Heart left ventricle (tissue), 16 donors: ENCODE measurements at places on chromosomes 13 and 19. TPM values are rescaled to one million over a fixed set of nuclear protein-coding genes. Genes with fewer than 3 reads are reported as not detected.
A peak's percentile ranks its signal among the peaks of the same experiment; 100 is the strongest.

The MATK gene
- 2.0 TPM for total RNA-seq

The SLC25A42 gene
- total RNA-seq, result 15.7 TPM

- no peak for DNase-seq
Observed at GRCh38 chr13:113518076-113518803, 27.7 kb upstream of the DCUN1D2 start.

The HIPK4 gene
- total RNA-seq, result 0.07 TPM

The KLK12 gene
- total RNA-seq, result not detected

GRCh38 chr19:7979011-7979410 lies 26.4 kb downstream of the ELAVL1 start:
- DNase-seq, result no peak

GRCh38 chr19:42284066-42284501 lies 15.0 kb downstream of the CIC start:
- DNase-seq, result peak; percentile 87

- DNase-seq, result no peak
Observed at GRCh38 chr13:34640179-34640992, 301.7 kb upstream of the NBEA start.
